Kidney (tissue), 22 donors: ENCODE measurements at places on chromosomes 1 and 21. TPM values are rescaled to one million over a fixed set of nuclear protein-coding genes. Genes with fewer than 3 reads are reported as not detected.
A peak's percentile ranks its signal among the peaks of the same experiment; 100 is the strongest.

Gene ETV3L
- total RNA-seq, result not detected

Gene ILDR2
- 5.9 TPM for total RNA-seq

Gene RORC
- total RNA-seq, result 19.1 TPM

Gene EEIG2
- 8.3 TPM for total RNA-seq

Gene KIF21B
- total RNA-seq, result 5.6 TPM

Gene GNAT2
- total RNA-seq, result not detected

Gene LCE1D
- not detected for total RNA-seq

DNA sequence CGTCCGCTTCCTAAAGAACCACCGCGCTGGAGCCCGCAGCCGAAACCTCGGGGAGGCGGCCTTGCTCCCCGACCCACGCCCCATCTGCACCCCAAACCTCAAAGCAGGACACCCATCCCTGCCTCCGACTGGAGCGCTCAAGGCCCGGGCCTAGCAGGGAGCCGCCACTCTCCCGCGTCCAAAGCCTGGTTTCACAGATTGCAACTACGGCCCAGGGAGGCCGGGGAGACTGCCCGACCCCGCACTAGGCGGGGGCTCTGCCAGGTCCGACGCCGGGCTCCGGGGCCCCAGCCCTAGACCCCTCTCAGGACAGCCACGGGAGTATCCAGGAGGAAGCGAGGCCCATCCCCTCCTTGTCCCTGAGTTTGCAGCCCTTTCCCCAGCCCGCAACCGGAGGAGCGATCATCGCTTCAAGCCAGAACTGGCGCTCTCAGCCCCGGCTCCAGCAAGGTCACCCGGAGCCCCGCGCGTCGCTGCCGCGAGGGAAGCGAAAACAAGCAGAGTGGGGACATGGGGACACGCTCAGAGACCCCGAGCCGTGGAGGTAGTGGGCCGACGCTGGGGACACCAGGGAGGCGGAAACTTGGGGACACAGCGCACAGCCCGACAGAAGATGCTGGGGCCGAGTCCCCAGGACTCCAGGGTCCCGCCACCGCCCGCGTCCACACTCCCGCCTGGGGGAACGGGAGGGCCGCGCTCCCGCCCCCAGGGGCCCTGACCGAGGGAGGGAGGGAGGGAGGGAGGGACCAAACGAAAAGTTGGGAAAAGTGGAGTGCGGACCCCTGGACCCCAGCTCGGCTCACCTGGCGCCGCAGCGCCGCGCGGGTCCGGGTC, 433 bp downstream of the TMEM200B start:
- H3K27me3 ChIP-seq, result no peaks in the 10 kb centered on the region
- peak; percentile 45 for DNase-seq
- H3K36me3 ChIP-seq, result no peaks in the 10 kb centered on the region
- peak overlapping the region; percentile 62 for H3K4me3 ChIP-seq

- H3K36me3 ChIP-seq, result no peaks in the 10 kb centered on the region
- no peaks in the 10 kb centered on the region for H3K27me3 ChIP-seq
- no peaks in the 10 kb centered on the region for H3K4me1 ChIP-seq
- no peak overlapping the region for H3K27ac ChIP-seq
- no peak for DNase-seq
These were observed 24.7 kb upstream of the ARTN start for GRCh38 chr1:43908858-43909257.

- peak overlapping the region; percentile 13 for H3K27ac ChIP-seq
- H3K36me3 ChIP-seq, result no peaks in the 10 kb centered on the region
- no peak overlapping the region for H3K4me3 ChIP-seq
- peak; percentile 40 for DNase-seq
- H3K4me1 ChIP-seq, result no peaks in the 10 kb centered on the region
These were observed 200.6 kb downstream of the PRDM2 start for GRCh38 chr1:13900583-13900982.

GRCh38 chr1:154844297-154844681, 25.8 kb downstream of the KCNN3 start:
- no peaks in the 10 kb centered on the region for H3K27me3 ChIP-seq
- no peaks in the 10 kb centered on the region for H3K36me3 ChIP-seq
- DNase-seq, result no peak
- no peak overlapping the region for H3K27ac ChIP-seq
- no peak overlapping the region for H3K4me3 ChIP-seq
- H3K4me1 ChIP-seq, result no peaks in the 10 kb centered on the region

GRCh38 chr1:167775178-167775577, 53.4 kb downstream of the MPZL1 start:
- H3K4me1 ChIP-seq, result no peaks in the 10 kb centered on the region
- no peak overlapping the region for H3K4me3 ChIP-seq
- no peak overlapping the region for H3K27ac ChIP-seq
- peaks cover 7% of the 10 kb centered on the region for H3K36me3 ChIP-seq
- DNase-seq, result no peak

DNA sequence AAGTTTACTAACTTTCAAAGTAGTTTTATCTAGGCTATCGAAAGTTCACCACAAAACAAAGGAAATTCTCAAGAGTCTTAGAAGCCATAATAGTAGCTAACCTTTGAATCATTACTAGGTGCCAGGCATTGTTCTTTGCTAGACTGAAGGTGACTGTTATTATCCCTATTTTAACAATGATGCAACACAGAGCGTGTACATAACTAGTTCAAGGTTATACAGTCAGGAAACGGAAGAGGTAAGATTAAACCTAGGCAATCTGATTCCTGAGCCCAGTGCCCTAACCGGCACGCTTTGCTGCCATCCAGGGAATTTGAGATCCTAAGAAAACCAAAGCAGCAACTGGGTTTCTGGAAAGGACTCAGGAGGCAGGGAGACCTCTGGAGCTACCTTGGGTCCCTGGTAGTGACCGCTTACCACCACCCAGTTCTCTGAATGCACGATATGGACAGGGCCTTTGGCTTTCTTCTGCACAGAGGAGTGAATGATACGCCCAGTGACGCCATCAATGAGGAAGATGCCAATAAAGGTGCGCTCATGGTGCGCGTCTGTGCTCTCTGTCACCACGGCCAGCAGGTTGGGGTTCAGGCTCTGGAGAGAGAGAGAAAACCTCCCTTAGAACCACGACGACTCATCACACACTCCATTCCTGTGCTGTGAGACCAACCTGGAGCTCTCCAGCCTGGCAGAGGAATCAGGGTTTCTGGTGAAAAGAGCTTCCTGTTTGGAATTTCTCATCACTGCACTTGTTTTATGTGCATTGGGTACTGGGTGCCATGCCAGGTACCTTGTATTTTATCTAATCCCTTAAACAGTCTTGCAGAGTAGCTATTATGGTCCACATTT, 13.1 kb upstream of the UBR4 start:
- no peak for DNase-seq
- H3K4me1 ChIP-seq, result no peaks in the 10 kb centered on the region
- H3K27ac ChIP-seq, result no peak overlapping the region
- no peaks in the 10 kb centered on the region for H3K27me3 ChIP-seq
- no peak overlapping the region for H3K4me3 ChIP-seq

- no peaks in the 10 kb centered on the region for H3K4me1 ChIP-seq
- no peaks in the 10 kb centered on the region for H3K27me3 ChIP-seq
- no peak for DNase-seq
- no peak overlapping the region for H3K27ac ChIP-seq
- H3K4me3 ChIP-seq, result no peak overlapping the region
These were observed 108.0 kb downstream of the ENAH start for GRCh38 chr1:225544924-225545323.

- no peak for DNase-seq
- H3K36me3 ChIP-seq, result no peaks in the 10 kb centered on the region
- H3K27ac ChIP-seq, result no peak overlapping the region
- H3K27me3 ChIP-seq, result no peaks in the 10 kb centered on the region
These were observed 255.3 kb downstream of the PDE4B start for GRCh38 chr1:66048011-66048410.

DNA sequence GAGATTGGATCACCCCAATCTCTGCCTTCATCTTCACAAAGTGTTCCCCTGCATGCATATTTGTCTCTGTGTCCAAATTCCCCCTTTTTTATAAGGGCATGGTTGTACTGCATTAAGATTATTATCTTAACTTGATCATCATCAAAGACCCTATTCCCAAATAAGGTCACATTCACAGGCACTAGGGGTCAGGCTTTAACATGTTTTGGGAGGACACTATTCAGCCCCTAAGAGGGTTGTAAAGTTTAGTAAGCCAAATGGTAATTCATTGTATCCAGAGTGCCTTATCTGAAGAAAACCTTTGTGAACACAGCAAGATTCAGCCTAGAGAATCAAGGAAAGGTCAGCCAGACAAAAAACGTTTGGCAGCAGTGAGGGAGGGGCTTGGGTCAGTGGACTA, 317.6 kb upstream of the PLD5 start:
- H3K27me3 ChIP-seq, result no peaks in the 10 kb centered on the region
- no peak for DNase-seq
- H3K36me3 ChIP-seq, result no peaks in the 10 kb centered on the region
- no peak overlapping the region for H3K27ac ChIP-seq
- H3K4me1 ChIP-seq, result no peaks in the 10 kb centered on the region
